ENCODE measurements at places on chromosomes 1 and 21.
A peak's percentile ranks its signal among the peaks of the same experiment; 100 is the strongest.

DNA sequence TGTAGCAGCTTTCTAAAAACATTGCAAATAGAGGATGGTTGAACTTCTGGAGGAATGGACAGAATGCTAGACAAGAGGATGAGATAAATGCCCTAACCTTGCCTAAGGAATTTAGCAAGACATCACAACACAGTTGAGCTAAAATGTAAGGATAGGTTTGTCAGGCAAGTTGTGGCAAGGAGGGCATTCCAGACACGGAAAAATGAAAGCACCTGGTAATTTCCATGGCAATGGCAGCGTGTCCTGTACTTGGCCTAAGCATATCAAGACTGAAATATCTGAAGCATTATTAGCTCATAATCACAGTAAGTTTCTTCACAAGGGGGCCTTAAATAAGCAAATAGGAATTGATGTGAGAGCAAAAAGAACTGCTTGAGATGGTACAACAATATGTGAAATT, 105.1 kb upstream of the USP25 start:
- no peak for DNase-seq

GRCh38 chr1:205677167-205677566, 3.1 kb downstream of the SLC45A3 start:
- no peak for DNase-seq

- peak; percentile 61 for DNase-seq
Measured at GRCh38 chr1:94737124-94737998, 82.8 kb upstream of the SLC44A3 start.

DNA sequence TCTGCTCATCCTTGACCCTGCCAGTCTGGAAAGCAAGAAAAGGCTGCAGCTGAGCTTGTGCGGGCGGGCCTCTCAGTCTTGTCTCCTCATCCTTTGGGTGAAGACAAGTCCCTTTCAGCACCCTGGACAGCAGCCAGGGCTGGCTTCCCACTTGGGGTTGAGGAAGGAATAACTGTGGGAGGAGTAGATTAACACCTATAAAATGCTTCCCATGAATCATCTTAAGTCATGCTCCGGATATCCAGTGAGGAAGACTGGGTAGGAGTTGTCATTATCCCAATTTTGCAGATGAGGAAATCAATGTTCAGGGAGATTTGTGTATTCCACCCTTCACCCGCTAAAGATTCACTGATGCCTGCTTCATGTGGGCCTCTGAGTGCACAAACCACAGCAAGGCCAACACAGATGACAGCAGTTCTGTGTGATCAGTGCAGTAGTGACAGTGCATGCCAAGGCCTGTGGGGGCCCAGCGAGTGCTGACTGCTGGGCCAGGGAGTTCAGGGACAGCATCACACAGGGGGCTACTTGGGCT, 20.1 kb upstream of the COL16A1 start:
- DNase-seq, result peak; percentile 50

DNA sequence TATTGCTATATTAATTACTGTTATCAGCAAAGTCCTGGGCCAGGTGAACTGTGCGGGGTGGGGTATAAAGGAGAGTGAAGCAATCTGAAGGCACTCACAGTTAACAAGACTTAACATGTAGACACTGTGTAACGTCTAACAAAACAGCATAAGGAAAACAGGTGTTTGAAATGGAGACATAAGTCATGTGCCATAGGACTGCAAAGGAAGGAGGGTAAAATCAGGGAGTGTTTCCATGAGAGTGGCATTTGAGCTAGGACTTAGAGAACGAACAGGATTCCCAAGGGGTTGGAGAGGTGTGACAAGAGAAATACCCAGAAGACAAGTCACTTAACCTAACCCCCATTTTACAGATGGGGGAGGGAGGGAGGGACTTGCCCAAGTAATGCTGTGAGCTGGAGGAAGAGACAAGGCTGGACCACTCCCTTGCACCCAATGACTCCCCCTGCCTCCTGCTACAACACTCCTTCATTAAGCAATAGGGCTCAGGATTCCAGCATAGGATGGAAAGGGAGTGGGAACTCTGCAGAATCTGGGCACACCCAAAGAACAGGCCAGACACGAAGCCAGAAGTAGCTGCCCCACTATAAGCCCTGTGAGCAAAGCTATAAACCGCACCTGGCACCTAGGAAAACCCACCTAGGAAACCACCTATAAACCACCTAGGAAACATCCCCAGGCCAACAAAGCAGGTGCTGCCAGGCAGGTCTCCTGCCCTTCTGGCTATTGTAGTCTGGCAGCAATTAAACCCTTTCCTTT, 6.6 kb downstream of the PEF1 start:
- no peak for DNase-seq

- DNase-seq, result no peak
Measured at GRCh38 chr1:110234691-110235090, 24.6 kb downstream of the KCNC4 start.

DNA sequence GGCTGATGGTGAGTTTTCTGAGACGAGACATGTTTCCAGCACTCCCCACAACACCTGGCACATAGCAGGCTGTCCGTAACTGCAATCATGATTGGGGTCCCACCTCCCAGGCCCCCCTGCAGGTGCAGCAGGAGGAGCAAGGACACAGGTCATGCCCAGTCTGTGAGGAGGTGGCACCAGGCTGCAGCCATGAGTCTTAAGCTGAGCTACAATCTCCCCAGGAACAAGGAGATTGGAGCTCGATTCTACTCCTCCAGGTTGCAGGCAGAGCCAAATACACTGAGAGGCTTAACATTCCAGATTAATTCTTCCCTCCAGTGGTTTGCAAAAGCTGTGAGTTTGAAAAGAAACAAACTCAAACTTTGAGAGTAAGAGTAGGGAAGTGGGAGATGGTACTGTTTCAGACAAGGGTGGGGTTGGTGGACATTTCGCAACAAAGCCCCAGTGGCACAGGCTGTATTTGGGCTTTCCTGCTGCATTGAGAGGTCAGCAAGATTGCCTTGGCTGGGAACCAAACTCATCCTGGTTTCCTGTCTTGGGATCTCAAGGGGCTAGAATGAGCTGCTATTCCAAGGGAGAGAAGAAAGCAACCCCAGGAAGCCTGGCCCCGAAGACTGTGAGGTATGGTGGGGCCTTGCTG, 64.8 kb upstream of the GALNT2 start:
- DNase-seq, result peak; percentile 29

DNA sequence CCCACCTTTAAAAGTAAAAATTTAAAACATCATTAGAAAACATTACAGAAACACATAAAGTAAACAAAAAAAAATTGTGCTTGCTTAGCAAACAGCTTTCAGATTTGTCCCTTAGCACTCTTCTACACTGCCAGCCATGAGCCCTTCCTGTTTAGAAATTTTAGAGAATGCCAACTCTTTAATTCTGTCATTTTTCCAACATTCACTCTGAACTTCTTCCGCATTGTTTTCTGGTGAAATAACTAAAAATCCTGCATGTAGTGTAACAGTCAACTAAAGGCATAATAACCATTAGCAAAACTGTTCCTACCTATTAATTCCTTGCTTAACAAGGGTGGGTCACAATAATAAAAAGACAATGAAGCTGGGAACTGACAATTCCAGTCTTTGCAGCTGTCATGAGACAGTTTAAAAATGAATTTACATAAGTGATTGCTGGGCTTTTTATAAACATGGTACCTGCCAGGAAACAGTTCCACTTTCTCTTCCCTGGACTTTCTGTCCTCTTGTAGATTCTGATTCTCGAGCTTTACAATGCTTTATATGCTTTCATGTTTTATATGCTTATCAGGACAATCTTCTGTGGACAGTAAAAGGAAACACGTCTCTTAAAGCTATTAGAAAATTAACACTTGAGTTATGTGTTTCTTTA, 19.0 kb downstream of the GNG12 start:
- DNase-seq, result no peak

GRCh38 chr1:55584526-55585401, 369.6 kb upstream of the USP24 start:
- no peak for DNase-seq

- DNase-seq, result no peak
Measured at GRCh38 chr1:245052258-245052657, 102.5 kb upstream of the KIF26B start.

GRCh38 chr1:193419295-193419694, 232.9 kb upstream of the B3GALT2 start:
- DNase-seq, result peak; percentile 5

DNA sequence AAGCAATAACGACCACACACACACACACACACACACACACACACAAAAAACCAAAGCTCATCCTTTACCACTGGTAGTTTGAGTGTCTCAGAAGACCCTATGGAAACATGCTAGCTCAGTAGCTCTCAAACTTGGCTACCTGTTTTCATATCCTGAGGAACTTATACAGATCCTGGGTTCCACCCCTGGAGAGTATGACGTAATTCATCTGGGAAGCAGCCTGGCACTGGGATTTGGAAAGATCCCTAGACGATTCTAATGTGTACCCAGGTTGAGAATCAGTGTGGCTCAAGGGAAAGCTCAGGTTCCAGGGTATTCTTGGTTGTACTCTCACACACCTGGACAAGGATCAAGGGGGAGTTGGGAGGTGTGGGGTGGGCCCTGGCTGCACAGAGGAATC, 85.9 kb downstream of the SELENOF start:
- DNase-seq, result no peak

DNA sequence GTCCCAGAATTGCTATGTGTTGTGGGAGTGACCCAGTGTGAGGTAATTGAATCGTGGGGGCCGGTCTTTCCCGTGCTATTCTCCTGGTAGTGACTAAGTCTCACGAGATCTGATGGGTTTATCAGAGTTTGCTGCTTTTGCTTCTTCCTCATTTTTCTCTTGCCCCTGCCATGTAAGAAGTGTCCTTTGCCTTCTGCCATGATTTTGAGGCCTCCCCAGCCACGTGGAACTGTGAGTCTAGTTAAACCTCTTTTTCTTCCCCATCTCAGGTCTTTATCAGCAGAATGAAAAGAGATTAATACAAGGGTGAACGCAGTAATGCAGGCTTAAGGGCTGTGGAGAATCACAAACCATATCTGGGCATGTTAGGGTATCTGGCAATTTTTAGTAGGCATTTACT, 624.0 kb downstream of the USP25 start:
- DNase-seq, result no peak

GRCh38 chr1:93447481-93448291, at the start of gene FNBP1L:
TSS of gene FNBP1L (plus strand) at chr1:93448118. CDS start at chr1:93448282, 164 bp downstream.
- peak; percentile 17 for DNase-seq

- no peak for DNase-seq
Measured at GRCh38 chr1:176479971-176480370, 17.0 kb downstream of the PAPPA2 start.

GRCh38 chr1:62424411-62424810, 12.4 kb upstream of the USP1 start:
- peak; percentile 23 for DNase-seq

DNA sequence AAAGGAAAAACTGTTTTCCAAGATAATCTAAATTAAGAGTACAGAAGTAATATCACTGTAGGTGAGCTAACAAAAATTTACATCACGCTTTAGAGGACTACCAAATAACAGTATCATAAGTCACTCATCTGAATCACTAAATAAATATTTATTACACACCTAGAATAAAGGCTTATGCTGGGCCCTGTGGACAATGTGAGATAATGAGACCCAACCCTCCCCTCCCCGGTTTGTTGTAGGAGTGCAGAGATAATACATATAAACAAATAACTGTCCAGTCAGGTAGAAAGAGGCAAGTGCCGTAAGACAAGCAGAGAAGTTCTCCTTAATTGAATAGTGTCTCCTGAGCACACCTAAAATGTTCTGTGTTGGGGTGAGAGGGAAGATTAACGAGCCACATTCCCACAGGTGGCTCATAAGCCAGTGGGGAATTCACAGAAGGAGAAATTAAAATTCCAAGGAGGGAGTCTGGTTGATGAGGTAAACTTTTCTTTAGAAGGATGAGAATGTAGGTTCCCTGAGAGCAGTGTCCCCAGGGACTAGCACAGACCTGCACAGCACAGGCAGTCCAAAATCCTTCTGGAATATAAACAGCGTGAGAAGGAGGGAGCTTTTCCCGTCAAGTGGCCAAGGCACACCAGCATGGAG, 241.4 kb downstream of the NFIA start:
- no peak for DNase-seq

DNA sequence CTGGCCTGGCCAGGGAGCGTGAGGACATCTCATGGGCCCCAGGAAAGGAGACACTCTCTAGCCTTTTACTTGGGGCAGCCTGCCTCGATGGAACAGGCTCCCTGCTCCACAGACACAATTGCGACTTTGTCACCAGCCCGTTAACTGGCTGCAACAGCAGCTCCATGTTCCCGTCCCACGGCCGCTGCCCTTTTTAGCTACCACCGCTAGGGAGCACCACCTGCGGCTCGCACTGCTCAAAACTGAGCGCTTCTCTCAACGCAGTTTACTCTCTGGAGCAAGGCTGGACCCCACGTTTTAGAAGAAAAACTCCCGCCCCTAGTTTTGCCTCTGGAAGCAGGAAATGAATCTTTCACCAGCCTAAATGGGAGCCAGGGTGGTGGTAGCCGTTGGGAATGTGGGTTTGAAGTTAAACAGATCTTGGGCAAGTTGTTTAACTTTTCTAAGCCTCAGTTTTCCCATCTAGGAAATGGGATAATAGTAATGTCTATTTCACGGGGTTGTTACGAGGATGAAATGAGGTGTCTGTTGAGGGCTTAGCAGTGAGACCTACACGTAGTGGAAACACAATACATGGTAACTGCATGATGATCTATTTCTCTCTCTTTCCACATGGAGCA, 3.5 kb upstream of the LRRC38 start:
- DNase-seq, result peak; percentile 28

GRCh38 chr1:151277249-151277648, 4.8 kb upstream of the ZNF687 start:
- peak; percentile 97 for DNase-seq

DNA sequence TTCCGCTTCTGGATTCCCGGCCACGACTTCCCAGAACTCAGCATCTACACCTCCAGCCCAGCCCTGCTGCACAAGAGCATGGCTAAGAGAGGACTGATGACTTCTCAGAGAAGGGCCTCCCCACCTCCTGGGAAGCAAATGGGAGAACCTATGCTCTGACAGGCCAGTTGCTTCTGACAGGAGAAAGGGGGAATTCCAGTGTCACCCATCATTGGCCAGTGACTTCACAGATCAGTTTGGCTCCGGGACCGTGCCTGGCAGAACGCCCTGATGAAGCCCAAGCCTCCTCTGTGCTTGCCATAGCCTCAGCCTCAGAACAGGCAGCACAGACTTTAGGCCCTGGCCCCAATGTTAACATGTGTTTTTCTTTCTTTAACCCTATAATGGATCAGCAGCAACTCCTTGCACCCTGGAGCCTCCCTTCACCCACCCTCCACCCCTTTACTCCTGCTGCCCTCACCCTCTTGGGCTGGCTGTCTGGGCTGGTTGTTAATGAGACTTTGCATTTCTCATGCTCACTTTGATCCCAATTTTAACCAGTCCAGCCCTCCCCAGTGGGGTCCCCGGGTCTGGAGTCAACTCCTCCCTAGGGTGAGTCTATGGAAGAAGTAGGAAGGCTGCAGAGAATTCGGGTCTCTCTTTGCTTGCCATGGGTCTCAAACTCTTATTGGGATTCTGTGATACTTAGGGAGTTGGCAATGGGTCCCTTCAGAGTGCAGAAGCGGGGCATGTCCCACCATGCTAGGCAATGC, 42.7 kb upstream of the SLC30A1 start:
- no peak for DNase-seq

- DNase-seq, result no peak
Measured at GRCh38 chr1:78054972-78055371, 9.2 kb downstream of the GIPC2 start.

All from inflammatory macrophage treated with lipopolysaccharide for 4 hours (primary cell).